ENCODE measurements at places on chromosomes 3 and 15. TPM values are rescaled to one million over a fixed set of nuclear protein-coding genes. Genes with fewer than 3 reads are reported as not detected.

RTP4 gene
- total RNA-seq: not detected

DNA sequence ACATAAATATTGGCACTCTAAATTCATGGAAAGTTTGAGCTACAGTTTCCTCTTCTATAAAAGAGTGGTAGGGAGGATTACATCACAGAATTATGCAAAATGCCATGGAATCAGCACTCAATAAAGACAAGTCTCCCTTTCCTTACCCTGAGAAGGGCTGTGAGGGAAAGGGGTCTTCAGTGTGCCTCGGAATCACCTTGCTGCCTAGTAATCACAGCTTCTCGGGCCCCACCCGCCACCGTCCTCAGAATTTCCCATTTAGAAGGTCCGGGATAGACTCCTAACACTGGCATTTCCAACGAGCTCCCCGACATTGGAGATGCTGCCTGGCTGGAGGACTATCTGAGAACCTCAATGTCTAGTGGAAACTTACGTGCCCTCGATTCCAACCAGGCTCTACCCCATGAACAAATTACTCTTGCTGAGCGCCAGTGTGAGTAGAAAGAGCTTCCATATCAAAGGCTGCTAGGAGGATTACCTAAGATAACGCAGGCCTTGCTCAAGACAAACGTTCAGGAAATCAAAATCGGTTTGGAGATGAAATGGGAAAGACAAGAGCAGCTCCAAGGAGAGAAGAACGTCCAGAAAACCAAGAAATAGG is 92.1 kb upstream of the CHD2 start:
- no peak for DNase-seq

CD47 gene
- total RNA-seq: 55.1 TPM

AMOTL2 gene
- total RNA-seq: 93.2 TPM

FBXO40 gene
- total RNA-seq: not detected

- no peak for DNase-seq
Measured at GRCh38 chr3:153760948-153761347, 360.2 kb upstream of the ARHGEF26 start.

DNA sequence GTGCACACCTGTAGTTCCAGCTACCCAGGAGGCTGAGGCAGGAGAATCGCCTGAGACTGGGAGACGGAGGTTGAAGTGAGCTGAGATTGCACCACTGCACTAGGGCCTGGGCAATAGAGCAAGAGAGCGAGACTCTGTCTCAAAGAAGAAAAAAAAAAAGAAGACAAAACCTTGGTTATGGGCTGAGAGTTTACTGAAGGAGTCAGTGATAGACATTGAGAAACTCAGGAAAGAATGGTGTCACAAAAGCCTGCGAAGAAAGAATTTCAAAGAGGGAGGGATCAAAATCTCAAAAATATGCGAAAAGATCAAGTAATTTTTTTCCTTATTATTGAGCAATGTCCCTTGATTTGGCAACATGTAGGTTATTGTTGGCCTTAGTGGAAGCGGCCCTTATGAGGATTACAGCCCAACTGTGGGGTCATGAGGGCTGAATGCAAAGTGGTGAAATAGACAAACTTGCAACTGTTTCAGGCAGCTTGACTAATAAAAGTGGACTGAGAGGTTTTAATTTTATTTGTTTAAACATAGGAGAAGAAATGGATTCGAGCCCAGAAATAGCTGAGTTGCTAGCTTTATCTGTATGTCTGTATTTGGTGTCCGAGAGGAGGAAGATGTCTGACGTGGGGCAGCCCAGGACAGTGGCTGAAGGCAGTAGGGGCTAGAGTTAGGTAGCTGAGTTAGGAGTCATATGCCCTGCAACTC is 18.8 kb upstream of the CELF6 start:
- DNase-seq: no peak

GRCh38 chr3:57059411-57059810 is 1.1 kb upstream of the SPATA12 start:
- DNase-seq: no peak

GRCh38 chr3:114745322-114746240 is 401.5 kb downstream of the ZBTB20 start:
- no peak for DNase-seq

ZNF502 gene
- total RNA-seq: not detected

DNA sequence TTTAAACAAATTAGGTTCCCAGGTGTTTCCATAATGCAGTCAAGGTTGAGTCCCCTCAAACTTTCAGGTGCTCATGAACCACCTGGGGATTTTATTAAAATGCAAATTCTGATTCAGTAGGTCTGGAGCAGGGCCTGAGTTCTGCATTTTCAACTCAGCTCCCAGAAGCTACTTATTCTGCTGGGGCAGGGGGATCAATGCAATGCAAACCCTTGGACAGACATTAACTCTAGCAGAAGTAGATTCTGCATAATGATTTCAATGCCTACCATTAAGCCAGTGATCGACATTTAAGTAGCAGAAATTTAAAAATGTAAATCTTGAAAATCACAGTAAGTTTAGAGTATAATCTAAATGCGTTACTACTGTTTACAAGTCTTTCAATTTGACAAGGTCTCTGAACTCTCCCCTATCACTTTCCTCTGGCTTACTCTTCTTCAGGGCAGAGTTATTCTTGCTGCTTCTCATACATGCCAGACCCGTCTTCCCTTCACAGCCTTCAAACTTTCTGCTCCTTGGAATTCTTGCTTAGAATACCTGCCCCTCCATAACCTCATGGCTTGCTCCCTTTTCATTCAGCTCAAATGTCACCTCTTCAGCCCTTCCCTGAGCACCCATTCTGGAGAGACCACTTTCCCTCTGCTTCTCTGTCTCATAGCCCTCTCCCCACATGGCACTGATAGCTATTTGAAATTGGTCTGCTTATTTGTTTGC is 19.3 kb upstream of the DPPA4 start:
- DNase-seq: no peak

DNA sequence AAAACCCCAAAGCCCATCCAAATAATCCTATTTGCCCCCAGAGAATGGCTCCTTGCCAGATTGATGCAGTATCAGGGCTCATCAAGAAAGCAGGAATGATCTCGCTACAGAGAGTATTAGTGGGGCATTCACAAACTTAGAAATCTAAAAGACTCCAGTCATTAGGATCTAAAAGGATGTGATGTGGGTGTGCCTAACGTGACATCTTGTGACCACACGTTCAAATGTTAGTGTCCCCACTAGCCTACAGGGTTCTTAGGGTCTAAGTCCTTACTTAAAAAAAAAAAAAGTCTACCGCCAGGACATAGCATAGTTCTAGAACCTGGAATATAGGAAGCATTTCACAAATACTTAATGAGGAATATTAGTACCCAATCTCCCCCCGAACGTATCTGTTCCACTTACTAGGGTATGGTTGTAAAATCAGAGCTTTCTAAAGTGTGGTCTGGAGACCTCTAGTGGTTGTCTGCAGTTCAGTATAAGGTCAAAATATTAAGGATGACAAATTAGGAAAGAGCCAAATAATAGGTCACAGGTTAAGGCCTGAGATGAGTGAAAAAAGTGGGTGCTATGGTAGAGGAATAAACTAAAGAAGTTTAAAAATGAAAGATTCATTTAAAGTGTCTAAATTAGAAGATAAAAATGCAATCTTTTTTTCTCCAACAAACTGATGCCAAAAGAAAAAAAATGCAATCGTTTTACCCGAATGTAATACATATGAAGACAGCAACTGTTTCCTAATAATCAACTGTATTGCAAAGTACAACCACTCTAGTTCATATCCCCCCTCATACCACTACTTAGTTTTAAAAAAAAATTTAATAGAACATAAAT is 4.2 kb upstream of the CHRM5 start:
- no peak for DNase-seq

STRC gene
- 1.6 TPM for total RNA-seq

CCR3 gene
- not detected for total RNA-seq
